GM04504 (cell line): ENCODE measurements at places on chromosomes 7 and 10.

DNA sequence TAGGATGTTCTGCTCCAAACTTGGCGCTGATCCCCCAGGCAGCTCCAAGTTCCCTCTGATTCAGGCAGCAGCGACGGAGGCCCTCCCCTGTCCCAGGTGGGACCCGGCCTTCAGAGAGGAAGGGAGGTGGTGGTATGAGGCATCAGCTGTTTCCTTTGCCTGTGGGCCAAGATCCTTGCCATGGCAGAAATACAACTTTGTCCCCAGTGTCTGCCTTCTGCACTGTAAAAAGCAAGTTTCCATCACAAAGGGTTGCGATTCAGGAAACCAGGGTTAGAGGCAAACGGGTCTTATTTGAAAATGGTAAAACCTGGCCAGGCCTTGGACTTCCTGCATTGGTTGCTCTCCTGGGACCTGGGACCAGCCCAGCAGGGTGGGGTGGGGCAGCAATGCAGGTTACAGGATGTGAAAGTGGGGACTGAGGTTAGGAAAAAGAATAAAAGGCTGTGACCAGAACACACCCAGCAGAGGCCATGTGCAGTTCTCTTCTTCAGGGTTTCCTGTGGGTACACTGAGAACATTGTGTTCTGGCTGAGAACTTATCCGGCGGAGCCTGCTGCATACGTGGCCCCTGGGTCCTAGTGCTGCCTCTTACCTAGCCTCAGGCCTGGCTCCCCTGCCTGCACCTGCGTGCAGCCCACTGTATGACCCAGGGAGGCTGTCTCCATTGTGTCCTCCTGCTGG, 25.1 kb upstream of the DDIT4 start:
- no peak for DNase-seq

GRCh38 chr10:111075577-111076185, 1.1 kb upstream of the ADRA2A start:
- DNase-seq, result no peak

- no peak for DNase-seq
These were observed 236.3 kb downstream of the KLF6 start for GRCh38 chr10:3548702-3549101.

- DNase-seq, result no peak
These were observed 53.6 kb upstream of the AGR3 start for GRCh38 chr7:16935341-16935735.
